Chondrocyte (in vitro differentiated cells): ENCODE measurements at places on chromosomes 6 and 20. TPM values are rescaled to one million over a fixed set of nuclear protein-coding genes. Genes with fewer than 3 reads are reported as not detected.

GRCh38 chr20:48740712-48741111 is 87.1 kb downstream of the PREX1 start:
- H3K27ac ChIP-seq, result no peak overlapping the region
- peaks cover 9% of the 10 kb centered on the region for H3K4me1 ChIP-seq
- H3K36me3 ChIP-seq, result peaks cover 9% of the 10 kb centered on the region
- H3K27me3 ChIP-seq, result peaks cover 3% of the 10 kb centered on the region
- H3K4me3 ChIP-seq, result no peak overlapping the region

DNA sequence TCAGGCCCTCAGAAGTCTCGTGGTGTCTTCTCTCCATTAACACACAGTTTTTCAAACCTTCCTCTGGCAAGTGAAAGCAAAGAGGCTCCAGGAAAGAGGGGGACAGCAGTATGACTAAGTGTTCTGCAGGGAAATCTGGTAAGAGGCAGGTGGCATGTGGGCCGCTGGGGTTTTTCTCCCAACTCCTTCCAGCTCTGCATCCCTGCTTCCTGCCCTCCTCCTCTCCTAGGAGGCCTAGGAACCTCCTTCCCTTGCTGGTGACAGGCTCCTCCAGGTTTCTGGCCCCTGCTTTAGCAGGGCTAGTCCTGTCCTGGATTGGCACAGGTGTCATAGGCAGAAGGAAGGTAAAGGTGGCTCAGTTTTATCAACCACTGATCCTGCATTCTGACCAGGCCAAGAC is 7.6 kb upstream of the ITCH start:
- H3K4me1 ChIP-seq, result no peaks in the 10 kb centered on the region
- peak; percentile 24 for DNase-seq
- H3K4me3 ChIP-seq, result no peak overlapping the region

GRCh38 chr20:34578025-34578424 is 19.5 kb downstream of the MAP1LC3A start:
- no peak overlapping the region for H3K4me3 ChIP-seq
- DNase-seq, result no peak
- H3K4me1 ChIP-seq, result peaks cover 24% of the 10 kb centered on the region

DNA sequence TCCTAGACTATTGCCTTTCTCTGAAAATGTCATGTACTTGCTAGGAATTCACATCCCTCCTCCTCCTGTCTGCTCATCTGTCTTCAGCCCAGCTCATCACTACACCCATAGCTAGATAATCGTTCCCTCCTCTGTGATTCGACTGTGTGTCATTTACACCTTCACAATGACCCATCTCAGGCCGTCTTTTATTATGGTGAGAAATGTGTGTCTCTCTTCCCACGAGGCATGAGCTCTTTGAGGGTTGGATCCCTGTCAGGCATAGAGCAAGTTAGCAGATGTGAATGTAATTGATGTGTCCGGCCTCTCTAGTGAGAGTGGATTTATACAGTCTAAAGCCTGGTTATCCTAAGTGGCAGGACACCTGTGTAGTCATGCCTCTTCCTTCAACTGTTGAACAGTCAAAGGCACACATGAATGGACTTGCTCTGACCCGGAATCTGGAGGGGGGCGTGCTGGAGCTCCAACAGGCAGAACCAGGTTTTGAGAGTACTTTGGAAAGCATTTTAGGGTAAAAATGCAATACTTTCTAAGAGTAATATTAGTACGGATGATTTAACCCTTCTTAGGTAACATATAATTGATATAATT is 182.1 kb downstream of the UTRN start:
- H3K36me3 ChIP-seq, result peaks cover 31% of the 10 kb centered on the region
- peaks cover 19% of the 10 kb centered on the region for H3K4me1 ChIP-seq
- H3K27ac ChIP-seq, result peak overlapping the region; percentile 47
- no peaks in the 10 kb centered on the region for H3K27me3 ChIP-seq
- no peak overlapping the region for H3K4me3 ChIP-seq
- DNase-seq, result no peak

GRCh38 chr6:81023007-81023582 is 729.4 kb downstream of the TENT5A start:
- no peaks in the 10 kb centered on the region for H3K4me1 ChIP-seq
- peaks cover 3% of the 10 kb centered on the region for H3K36me3 ChIP-seq
- no peak for DNase-seq

DNA sequence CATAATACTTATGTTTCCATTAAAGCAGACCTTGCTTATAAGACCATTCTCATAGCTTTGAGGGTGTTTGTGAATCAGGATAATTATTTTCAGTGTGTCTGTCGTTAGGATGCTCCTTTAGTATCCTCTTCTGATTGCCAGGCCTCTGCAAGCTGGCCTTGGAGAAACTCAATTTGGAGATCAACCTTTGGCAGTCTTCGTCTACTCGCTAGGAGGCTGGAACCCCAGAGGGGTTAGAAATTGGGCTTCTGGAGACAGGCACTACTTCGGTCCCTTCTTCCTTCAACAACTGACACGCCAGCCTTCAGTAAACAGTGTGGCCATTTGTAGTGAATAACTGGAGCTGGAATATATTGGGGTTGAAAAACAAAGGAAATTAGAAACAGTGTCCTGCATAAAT is 100.8 kb upstream of the CITED2 start:
- H3K27ac ChIP-seq, result no peak overlapping the region
- peaks cover 31% of the 10 kb centered on the region for H3K4me1 ChIP-seq
- H3K4me3 ChIP-seq, result no peak overlapping the region
- no peaks in the 10 kb centered on the region for H3K27me3 ChIP-seq
- DNase-seq, result no peak

DNA sequence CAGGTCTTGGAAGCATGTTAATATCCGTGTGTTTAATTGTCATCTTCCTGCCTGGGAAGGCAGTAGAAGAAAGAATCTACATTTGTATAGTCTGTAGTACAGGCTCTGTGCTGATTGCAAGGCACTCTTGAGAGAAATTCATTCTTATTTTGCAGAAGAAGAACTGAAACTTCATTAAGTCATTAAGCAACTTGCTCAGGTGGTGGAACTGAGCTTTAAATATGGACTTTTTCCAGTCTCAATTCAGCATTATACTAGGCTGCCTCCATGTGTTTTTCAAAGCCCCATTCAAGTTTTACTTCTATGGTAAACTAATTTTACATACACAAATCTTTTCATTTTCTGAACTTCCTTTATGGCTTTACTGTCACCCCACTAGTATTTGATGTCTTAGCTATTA is 18.7 kb downstream of the ZNF451 start:
- no peak overlapping the region for H3K4me3 ChIP-seq
- no peak for DNase-seq
- peaks cover 7% of the 10 kb centered on the region for H3K36me3 ChIP-seq
- peaks cover 5% of the 10 kb centered on the region for H3K4me1 ChIP-seq
- H3K27me3 ChIP-seq, result no peaks in the 10 kb centered on the region

DNA sequence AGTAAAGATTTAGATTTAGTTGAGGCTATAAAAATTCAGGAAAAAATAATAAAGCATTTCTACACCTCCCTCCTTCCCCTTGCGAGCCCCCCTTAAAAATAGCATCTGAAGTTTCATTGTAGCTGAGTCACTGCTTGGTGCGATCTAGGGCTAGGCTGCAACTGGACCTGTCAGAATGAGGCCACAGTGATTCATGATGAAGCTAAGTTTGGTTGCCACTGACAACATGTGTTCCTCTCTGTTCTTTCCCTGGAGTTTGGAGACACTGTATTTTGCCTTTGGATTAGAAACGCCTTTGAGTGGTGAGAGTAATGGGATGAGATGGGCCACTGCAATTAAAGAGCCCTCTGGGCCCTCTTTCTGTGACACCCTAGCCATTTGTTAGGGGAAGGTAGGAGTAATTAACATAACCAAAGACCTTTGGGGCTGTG is 334.1 kb downstream of the NRN1 start:
- H3K27ac ChIP-seq, result peak overlapping the region; percentile 87
- H3K27me3 ChIP-seq, result no peaks in the 10 kb centered on the region
- H3K4me3 ChIP-seq, result no peak overlapping the region

DNA sequence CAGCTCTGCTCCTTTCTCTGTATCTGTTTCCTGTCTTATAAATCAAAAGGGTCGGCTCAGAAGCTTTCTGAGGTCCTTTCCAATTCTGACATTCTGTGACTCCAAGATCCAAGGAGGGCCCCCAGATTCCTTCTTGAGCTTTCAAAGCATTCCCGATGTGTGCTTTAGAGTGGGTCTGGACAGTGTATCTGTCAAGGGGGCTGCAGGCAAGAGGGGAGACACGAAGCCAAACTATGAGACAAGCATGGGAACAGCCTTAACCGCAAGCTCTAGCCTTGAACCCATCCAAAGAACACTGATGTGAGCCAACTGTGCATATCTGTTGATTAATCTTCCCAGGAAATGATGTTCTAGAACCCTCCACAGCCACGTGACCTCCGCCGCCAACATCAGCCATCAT is 73.8 kb downstream of the TSHZ2 start:
- no peak overlapping the region for H3K4me3 ChIP-seq
- DNase-seq, result no peak
- H3K4me1 ChIP-seq, result no peaks in the 10 kb centered on the region

- H3K27me3 ChIP-seq, result no peaks in the 10 kb centered on the region
- H3K4me3 ChIP-seq, result no peak overlapping the region
Observed at GRCh38 chr20:6886065-6886729, 118.7 kb downstream of the BMP2 start.

DNA sequence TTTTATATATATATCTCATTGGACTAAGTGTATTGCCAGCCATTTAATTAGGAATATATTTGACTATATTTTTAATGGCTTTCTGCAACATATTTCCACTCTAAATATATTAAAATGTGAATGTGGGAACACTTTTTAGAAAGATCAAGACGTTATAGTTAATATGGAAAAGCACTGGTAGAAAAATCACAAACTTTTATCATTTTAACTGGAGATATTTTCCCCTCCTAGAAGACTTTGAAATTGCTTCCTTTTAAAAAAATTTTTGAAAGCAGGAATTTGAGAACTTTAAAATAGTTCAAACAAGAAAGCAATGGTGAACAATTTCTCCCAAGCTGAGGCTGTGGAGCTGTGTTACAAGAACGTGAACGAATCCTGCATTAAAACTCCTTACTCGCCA is at the start of gene TAAR9:
TSS of gene TAAR9 (plus strand) at position 301 of the 400 bp plus-strand sequence. CDS start at position 314, 13 bp downstream.
- peaks cover 39% of the 10 kb centered on the region for H3K27me3 ChIP-seq
- peaks cover 1% of the 10 kb centered on the region for H3K36me3 ChIP-seq
- no peak for DNase-seq
- no peak within 1 kb of the TSS for H3K27ac ChIP-seq
- H3K4me3 ChIP-seq, result no peak within 1 kb of the TSS
- no peaks in the 10 kb centered on the region for H3K4me1 ChIP-seq

GRCh38 chr20:35093267-35093884 is 769 bp upstream of the TRPC4AP start:
- H3K36me3 ChIP-seq, result peaks cover 4% of the 10 kb centered on the region
- peaks cover 44% of the 10 kb centered on the region for H3K4me1 ChIP-seq
- peak overlapping the region; percentile 100 for H3K27ac ChIP-seq
- DNase-seq, result no peak
- peak overlapping the region; percentile 96 for H3K4me3 ChIP-seq

GRCh38 chr6:166308033-166308768 is at the start of gene PRR18:
TSS of gene PRR18 (minus strand) at chr6:166308392. CDS start at chr6:166308142, 250 bp downstream.
- H3K36me3 ChIP-seq, result no peaks in the 10 kb centered on the region
- peaks cover 26% of the 10 kb centered on the region for H3K27me3 ChIP-seq
- H3K4me1 ChIP-seq, result peaks cover 7% of the 10 kb centered on the region
- H3K4me3 ChIP-seq, result peak within 1 kb of the TSS; percentile 55

GRCh38 chr20:36744243-36744642 is 1.6 kb downstream of the NDRG3 start:
- H3K27me3 ChIP-seq, result no peaks in the 10 kb centered on the region
- no peak for DNase-seq
- H3K36me3 ChIP-seq, result no peaks in the 10 kb centered on the region
- peak overlapping the region; percentile 87 for H3K4me3 ChIP-seq
- peaks cover 22% of the 10 kb centered on the region for H3K4me1 ChIP-seq

DNA sequence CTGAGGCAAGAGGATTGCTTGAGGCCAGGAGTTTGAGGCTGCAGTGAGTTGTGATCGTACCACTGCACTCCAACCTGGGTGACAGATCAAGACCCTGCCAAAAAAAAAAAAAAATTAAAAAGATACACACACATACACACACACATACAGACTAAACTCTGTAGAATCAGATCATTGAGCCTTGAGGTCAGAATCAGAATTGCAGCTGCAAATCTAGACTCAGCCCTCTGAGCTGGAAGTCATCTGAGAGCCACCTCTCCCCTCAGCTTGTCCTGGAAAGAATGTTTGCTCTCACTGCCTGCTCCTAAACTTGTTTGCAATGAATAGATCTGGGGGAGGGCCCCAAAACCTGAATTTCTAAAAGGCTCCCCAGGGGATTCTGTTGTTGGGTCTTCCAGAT is 41.4 kb upstream of the ANGPT4 start:
- H3K4me1 ChIP-seq, result no peaks in the 10 kb centered on the region
- H3K27ac ChIP-seq, result no peak overlapping the region
- H3K36me3 ChIP-seq, result no peaks in the 10 kb centered on the region
- peaks cover 49% of the 10 kb centered on the region for H3K27me3 ChIP-seq
- no peak overlapping the region for H3K4me3 ChIP-seq

DNA sequence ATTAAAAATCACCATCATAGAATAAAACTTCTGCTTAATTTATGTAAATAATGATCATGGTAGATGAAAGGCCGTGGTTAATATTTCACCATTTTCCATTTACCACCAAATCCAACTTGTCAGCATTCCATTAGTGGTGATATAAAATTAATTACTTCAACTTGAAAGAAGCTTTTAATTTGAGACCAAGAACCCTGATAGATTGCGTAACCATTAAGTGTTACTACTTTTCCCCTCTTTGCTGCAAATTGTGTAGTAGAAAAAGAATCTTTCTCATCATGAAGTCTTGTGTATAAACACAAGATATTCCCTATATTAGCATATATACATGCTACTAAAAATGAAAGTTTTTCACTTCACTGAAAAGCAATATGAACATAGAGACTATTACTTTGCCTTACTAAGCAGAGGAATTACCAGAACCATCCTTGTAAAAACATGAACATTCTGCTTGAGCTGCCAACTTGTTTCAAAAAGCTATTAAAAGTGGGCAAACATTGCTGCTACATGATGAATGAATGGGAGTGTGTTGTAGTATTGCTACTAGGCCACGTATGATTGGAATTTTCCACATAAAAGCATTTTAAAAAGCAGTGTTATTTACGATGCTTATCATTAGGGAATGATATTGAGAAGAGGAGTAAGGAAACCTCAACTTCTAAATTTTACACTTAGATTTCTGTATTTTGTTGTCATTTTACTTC is 35.0 kb downstream of the STX11 start:
- peak overlapping the region; percentile 27 for H3K27ac ChIP-seq
- peaks cover 3% of the 10 kb centered on the region for H3K36me3 ChIP-seq
- H3K27me3 ChIP-seq, result no peaks in the 10 kb centered on the region
- H3K4me1 ChIP-seq, result peaks cover 26% of the 10 kb centered on the region

GRCh38 chr20:60761056-60761455 is 491.0 kb upstream of the CDH4 start:
- H3K27me3 ChIP-seq, result no peaks in the 10 kb centered on the region
- no peak for DNase-seq
- H3K36me3 ChIP-seq, result no peaks in the 10 kb centered on the region
- no peak overlapping the region for H3K27ac ChIP-seq
- H3K4me1 ChIP-seq, result no peaks in the 10 kb centered on the region

The LY6G5B gene
- total RNA-seq, result 10.2 to 14.3 TPM (median 11.7 TPM) in 3 replicates

The PMEPA1 gene
- 151 to 298 TPM (median 163 TPM) in 3 replicates for total RNA-seq

The CST4 gene
- total RNA-seq, result not detected in 3 replicates

The HLA-DOA gene
- total RNA-seq, result not detected in 3 replicates

The TP53TG5 gene
- total RNA-seq, result not detected in 3 replicates

The ALDH8A1 gene
- 0.18 to 0.40 TPM (median 0.39 TPM) in 3 replicates for total RNA-seq

The PROKR2 gene
- not detected in 3 replicates for total RNA-seq

The ISM1 gene
- total RNA-seq, result 0.31 to 1.2 TPM (median 0.97 TPM) in 3 replicates
